ENCODE measurements at places on chromosomes 1 and 21.
A peak's percentile ranks its signal among the peaks of the same experiment; 100 is the strongest.

DNA sequence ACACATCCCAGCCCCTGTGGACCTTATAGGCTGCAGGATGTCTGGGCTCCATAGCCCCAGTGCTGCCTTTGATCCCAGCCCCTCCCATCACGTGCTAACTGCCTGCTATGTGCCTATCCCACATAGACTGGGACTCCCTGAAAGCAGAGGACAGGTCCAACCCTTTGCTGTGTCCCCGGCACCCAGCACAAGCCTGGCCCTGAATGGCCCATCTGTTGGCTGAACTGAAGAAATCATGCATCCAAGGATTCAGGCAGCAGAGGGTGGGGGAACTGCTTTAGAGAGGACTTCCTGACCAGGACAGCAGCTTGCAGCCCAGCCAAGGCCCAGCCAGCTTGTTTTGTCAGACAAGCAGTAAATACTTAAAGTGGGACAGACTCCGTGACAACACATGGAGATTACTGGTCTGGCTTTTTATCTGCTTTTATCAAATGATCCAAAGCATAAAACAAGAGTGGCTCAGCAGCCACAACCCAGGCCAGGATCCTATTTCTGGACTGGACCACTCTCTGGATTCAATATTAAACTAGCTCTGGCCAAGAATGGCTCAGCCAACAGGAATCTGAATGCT, 69.3 kb downstream of the GLIS1 start:
- DNase-seq: no peak

GRCh38 chr1:209486861-209487593, 96.5 kb upstream of the CAMK1G start:
- no peak for DNase-seq

GRCh38 chr1:51558375-51558924, 39.4 kb upstream of the EPS15 start:
- DNase-seq: no peak

DNA sequence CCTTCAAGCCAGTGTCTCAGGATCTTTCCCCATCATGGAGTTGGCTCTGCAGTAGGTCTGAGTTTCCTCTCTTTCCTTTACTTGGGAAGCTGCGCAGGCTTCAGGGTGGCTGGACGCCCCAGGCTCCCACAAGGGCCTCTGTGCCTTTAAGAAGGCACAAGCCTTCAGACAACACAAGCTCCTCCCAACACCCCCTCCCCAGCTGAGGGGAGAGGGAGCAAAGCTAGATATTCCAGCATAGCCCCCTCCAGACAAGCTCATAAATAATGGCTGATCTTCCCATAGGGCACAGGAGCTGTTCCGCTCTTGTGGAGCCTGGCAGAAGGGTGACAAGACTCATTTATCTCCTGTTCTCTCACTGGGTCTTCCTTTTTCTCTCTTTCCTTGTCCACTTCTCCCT, 27.9 kb upstream of the ATP2B4 start:
- DNase-seq: no peak

DNA sequence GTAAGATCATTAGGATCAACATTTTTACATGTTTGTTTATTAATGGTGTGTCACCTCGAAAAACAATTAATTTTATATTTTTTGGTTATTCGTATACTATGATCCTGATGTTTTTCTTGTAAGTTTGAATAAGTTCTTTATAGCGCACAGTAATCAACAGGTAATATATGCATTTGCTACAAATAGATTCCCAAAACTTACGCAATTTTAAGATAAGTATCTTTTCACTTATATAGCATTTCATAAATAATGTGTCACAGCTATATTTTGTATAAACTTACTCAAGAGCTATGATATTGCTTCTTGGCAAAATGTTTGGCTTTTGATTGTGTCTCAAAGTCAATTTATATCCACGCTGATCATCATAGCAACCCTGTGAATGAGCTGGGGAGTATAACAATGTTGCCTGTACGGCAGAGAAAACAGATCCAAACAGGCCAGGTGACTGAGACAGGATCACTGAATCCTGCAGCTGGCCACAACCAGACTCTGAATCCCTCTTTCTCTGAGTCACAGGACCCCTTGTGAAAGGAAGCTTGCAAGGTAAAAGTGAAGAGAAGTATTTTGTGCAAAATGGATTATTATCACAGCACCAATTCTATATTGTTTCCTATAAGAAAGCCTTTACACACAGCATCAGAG, 48.6 kb downstream of the GNG12 start:
- DNase-seq: no peak

DNA sequence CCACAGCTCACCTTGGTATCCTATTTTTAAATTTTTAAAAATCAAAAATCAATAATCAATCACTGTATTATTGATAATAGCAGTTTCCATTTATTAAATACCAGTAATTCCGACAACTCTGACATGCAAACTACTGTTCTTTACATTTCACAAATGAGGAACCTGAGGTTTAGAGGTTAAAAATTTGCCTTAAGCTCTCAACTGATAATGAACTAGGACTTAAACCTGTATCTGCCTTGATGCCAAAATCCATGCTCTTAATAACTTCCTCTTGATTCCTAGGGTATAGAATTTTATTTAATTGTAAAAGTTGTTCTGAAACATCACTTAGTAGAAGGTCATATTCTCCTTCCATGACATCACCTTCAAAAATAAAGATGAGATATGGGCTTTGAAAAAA, 5.6 kb downstream of the ARHGAP29 start:
- DNase-seq: no peak

DNA sequence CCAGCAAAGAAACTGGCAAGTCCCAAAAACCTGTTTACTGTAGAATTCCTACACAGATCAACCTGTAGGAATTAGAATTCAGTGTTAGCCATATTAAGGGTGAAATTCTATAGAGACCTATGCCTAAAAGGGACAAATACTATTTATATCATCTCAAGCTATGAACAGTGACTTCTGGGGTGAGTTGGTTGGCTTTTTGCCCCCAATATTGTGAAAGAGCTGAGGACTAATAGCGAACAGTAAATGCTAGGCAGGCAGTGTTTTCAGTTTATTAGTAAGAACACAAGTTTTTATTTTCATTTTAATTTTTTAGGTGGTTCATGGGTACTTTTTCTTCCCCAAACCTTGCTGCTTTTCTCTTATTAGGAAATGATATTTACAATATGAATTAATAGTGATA, 15.3 kb downstream of the SLC16A4 start:
- DNase-seq: no peak

DNA sequence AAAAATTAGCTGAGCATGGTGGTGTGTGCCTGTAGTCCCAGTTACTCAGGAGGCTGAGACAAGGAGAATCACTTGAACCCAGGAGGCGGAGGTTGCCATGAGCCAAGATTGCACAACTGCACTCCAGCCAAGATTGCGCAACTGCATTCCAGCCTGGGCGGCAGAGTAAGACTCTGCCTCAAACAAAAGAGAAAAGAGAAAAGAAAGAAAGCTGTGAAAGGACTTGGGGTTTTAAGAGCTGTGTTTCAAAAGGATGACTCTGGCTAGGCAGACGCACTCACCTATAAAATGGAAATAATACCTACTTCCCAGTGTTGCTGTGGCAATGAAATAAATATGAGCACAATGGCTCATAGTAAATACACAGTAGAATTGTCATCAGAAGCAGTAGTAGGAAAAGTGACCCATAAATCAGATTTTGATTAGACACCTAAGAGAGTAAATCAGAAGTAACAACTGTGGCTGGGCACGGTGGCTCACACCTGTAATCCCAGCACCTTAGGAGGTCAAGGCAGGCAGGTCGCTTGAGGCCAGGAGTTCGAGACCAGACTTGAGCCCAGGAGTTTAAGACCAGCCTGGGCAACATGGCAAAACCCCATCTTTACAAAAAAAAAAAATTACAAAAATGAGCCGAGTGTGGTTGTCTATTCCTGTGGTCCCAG, 45.9 kb upstream of the PUM1 start:
- no peak for DNase-seq

- no peak for DNase-seq
Observed at GRCh38 chr1:207808911-207809555, 57.2 kb downstream of the CD46 start.

- DNase-seq: no peak
Observed at GRCh38 chr1:107683191-107683657, 281.8 kb downstream of the VAV3 start.

GRCh38 chr1:40820251-40820797, 36.7 kb downstream of the KCNQ4 start:
- DNase-seq: no peak

DNA sequence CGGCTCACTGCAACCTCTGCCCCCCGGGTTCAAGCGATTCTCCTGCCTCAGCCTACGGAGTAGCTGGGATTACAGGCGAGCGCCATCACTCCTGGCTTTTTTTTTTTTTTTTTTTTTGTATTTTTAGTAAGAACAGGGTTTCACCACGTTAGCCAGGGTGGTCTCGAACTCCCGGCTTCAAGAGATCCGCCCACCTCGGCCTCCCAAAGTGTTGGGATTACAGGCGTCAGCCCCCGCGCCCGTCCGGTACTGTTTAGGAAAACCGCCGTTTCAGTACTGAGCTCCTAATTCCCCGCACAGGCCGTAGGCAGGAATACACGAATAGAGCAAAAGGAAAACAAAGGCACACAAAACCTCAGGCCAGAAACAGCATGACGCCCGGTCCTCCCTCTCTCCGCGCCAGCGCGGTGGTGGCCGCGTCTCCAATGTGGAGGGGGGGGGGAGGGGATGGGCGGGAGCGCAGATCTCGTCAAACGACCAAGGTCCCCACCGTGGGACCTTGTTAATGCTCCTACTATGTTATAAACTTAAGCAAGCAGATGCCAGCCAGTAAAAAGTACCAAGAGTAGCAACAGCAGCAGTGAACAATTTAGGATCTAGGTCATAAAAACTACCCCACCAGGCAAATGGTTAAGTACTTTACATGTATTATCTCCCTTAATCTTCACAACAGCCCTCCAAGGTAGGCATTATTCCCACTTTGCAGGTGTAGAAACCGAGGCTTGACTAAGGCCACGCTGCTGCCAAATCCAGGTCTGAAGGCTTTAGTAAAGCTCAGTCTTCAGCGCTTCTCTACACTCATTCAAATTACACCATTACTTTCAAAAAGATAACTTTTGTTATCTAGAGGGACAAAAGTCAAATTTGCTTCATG, 648 bp upstream of the ADAR start:
- DNase-seq: peak; percentile 22

DNA sequence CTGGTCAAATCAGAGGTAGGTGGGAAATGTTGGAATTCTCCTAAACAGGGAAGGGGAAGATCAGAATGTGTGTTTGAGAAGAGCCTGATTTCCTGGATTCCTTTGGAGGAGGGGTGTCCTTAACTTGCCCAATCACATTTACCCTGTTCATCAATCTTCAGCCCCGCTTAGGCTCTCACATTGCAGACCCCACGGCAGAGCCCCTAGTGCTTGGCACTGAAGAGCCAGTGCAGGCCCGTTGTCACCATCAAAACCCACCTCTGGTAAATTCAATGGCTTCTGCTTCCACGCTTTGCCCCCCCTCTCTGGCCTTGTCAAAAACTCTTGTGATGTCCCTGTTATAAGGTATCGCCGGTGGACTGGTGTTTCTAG, 2.3 kb downstream of the AGPAT3 start:
- DNase-seq: no peak

DNA sequence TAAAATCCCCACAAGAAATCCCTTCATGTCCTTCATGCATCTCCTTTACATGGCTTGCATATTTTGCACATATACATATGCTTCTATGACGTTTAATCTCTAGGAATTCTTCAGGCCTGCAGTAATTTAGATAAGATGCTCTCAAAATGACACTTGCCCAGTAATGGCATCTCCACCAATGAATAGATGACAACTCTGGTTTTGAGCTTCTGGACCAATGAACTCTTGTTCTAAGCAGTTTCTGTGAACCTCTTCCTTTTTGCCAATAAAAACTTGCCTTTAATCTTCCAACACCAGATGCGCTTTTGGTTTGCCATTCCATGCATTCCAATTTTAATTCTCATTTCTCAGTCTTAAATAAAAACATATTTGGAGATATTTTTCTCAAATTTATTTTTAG, 189.8 kb upstream of the OLFM3 start:
- no peak for DNase-seq

DNA sequence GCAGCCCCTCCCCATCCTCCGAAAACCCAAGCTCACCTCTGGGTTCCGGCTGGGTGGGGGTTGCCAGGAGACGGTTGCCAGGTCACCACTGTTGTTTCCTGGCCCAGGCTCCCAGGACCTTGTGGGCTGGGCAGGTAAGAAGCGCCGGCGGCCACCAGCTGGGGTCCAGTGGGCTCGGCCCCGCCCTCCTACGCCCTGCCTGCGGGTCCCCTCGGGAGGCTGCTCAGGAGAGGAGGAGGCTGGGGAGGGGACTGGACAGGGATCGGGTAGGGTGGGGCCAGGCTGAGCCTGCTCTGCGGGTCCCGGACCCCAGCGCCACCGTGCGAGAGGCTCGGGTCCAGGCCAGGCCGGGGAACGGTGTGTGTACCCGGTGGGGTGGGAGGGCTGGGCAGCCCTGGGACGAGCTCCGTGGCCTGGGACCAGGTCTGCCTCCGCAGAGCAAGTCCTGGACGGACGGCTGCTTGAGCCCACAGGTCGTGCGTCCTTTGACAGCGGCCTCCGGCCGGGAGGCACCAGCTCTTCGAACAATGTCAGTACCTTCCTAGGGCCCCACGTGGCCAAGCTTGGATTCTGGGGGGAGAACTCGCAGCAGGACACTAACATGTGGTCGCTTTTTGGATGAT, at the start of gene TTLL10:
TTLL10 (plus strand) TSS at position 88 of the 623 bp plus-strand sequence. CDS start 5,336 bp downstream, outside the sequence.
- DNase-seq: no peak

Data from anterior cingulate cortex (tissue), 58 donors.